ENCODE measurements at places on chromosomes 16 and 17.

DNA sequence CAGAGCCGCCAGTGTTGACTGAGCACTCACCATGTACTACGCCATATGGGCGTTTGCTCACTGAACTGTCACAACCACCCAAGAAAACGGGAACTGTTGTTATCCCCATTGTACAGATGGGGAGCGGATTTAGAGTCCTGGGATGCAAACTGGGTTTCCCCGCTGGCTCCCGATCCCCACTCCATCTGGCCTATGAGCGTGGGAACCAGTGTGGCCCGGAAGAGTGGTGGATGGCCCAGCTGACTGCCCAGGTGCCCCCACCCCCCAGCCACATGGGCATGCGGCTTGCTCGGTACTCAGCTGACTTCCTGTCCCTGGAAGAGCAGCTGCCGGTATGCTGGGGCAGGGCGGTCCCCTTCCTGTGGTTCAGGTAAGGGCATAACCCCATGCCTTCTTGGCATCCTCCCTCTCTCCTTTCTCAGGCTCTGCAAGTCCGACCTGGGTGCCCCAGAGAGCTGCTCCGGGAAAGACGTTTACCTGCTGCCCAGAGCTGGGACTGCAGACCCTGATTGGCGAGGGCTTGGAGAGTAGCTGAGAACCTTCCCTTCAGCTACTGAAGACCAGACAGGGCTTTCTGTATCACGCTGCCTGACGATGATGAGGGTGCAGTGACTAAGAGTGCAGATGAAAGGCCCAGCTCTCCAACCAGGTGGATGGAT, 16.2 kb downstream of the SOCS3 start:
- DNase-seq, result no peak

- no peak for DNase-seq
These were observed 37.1 kb downstream of the MPRIP start for GRCh38 chr17:17079336-17079735.

- no peak for DNase-seq
These were observed 117.7 kb upstream of the WSCD1 start for GRCh38 chr17:5952518-5952917.

- DNase-seq, result no peak
These were observed 610.8 kb downstream of the KCNJ18 start for GRCh38 chr17:22303096-22303495.

GRCh38 chr17:61534414-61534813, 56.6 kb downstream of the NACA2 start:
- no peak for DNase-seq

GRCh38 chr17:34997355-34997862, 17.1 kb downstream of the LIG3 start:
- DNase-seq, result no peak

DNA sequence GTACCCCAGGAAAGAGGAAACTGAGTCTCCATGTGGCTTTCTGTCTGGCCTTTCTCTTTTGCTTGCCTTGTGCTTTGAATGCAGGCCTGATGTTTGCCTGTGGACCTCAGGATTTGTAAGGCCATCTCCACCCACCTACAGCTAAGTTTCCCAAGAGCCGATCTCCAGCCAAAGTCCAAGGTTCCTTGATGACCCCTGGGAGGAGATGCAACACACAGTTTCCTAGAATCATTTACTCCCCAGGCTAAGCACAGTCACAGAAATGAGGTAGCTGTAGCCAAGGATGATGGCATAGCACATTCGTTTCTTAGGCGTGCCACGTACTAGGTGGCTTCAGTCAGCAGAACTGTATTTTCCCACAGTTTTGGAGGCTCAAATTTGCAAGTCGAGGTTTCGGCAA, 595.4 kb downstream of the MAF start:
- DNase-seq, result no peak

DNA sequence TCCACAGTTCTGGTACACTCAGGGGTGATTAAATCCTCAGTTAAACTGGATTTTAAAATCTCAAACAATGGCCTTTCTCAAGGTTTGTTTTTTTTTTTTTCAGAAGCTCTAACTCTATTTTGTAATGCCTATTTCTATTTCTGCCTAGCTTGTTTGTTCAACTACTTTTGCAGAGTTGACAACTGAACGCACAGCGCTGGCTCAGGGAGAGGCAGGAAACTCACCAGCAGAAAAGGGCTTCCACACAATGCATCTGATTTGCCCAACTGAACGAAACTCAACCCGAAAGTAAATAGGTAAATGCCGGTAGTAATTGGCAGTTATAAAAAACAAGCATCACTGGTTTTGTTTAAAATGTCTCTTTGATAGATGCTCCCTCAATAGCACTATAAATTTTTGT, 52.7 kb upstream of the CNEP1R1 start:
- DNase-seq, result no peak

GRCh38 chr16:31217136-31217530, 198 bp upstream of the PYDC1 start:
- DNase-seq, result no peak

DNA sequence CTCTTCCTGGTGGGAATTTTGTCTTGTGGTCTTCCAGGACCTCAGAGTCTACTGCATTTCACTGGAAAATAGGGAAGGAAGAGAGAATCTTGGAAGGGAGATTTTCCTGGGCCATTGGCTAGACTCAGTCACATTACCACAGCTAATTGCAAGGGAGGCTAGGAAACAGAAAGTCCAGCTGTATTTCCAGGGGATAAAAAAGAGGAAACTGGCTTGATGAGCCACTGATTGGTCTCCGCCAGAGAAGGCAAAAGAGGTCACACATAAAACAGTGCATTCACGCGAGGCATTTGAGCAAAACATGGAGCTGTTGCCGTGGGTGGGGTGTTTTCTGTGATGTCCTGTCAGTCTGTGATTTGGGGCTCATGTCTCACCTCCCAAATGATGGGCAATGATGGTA, 345.3 kb downstream of the FOXL1 start:
- no peak for DNase-seq

- DNase-seq, result no peak
These were observed 48.3 kb downstream of the UBE2G1 start for GRCh38 chr17:4318186-4318585.

DNA sequence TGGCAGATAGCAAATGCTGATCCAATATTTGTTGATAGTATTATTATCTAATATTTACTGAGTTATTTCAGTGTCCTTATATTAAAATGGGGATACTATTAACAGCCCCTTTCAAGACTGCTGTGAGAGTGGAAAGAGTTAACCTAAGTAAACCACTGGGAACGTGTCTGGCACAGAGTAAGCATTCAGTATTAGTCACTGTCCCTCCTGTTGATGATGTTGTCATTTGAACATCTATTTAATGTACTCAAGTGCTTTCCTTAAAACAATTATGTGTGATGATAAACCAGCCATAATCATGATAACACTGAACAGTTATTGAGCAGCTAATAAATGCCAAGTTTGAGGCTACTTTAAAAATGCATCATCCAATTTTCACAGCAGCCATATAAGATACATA, 135.7 kb upstream of the XYLT1 start:
- DNase-seq, result no peak

GRCh38 chr16:77960766-77961165, 61.6 kb upstream of the CLEC3A start:
- no peak for DNase-seq

DNA sequence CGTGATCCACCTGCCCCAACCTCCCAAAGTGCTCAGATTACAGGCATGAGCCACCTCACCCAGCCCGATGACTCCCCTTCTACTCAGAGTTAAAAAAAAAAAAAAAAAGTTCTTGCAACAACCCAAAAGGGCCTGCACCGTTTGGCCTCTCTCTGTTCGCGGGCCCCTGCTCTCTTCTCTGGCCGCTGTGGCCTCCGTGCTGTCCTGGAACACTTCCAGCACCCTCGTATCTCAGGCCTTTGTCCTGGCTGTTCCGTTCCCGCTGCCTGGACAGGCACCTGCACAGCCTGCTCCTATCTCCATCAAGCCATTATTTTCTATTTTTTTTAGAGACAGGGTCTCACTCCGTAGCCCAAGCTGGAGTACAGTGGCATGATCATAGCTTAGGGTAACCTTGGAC, 10.8 kb downstream of the MYO1C start:
- no peak for DNase-seq

DNA sequence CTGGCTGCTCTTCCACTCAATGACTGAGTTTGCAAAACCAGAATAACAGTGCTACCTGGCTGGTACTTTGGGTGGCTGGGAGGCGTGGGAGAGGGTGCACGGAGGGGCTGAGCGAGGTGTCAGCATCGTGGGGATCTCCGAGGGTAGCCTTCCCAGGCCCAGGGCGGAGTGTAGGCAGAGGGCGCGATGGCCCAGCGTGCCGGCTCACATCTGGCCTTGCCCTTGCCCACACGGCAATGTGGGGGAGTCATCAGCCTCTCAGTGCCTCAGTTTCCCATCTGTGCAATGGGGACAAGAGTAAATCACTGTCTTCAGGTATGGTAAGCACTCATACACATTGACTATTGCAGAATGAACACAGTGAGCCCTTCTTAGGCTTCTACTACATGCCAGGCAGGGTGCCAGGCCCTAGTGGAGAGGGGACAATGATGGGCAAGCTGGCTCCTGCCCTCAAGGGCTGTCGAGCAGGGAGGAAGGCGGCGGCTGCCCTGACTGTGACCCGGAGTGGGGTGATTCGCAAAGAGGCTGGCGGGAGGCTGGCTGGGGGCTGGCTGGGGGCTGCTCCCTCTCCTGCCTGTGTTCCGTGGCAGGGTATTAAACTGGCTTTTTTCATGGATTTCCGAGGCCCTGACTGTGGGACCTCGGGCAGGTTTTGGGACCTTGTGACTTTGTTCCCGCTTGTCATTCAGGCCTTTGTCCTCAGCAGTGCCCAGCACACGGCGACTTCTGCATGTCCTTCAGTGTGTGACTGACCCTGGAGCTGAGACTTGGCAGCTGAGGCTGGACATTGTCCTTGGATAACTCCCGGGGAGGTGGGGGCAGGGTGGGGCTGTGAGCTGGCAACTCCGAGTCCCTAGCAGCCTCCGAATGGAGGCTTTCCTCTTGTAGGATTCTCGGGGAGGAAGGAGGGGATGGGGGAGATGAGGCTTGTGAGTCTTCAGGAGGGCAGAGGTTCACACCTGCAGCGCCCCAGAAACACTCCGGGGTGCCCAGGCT, 243.1 kb downstream of the SEC14L1 start:
- no peak for DNase-seq

GRCh38 chr17:31582151-31582907, 190.9 kb downstream of the RAB11FIP4 start:
- DNase-seq, result peak; percentile 44

DNA sequence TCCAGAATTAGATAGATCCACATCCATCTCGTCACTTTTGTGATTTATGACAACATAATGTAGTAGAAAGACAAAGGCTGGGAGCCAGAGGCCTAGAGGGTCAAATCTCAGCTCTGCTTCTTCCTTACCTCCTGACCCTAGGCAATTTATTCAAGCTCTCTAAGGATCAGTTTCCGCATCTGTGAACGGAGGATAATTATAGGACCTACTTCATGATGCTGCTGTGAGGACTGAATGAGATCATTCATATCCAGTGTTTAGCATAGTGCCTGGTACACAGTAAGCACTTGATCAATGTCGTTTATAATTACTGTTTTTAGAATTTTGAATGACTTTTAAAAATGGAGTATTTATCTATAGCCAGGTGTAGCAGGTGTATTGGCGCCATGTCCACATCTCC, 128.4 kb downstream of the SHISA9 start:
- no peak for DNase-seq

DNA sequence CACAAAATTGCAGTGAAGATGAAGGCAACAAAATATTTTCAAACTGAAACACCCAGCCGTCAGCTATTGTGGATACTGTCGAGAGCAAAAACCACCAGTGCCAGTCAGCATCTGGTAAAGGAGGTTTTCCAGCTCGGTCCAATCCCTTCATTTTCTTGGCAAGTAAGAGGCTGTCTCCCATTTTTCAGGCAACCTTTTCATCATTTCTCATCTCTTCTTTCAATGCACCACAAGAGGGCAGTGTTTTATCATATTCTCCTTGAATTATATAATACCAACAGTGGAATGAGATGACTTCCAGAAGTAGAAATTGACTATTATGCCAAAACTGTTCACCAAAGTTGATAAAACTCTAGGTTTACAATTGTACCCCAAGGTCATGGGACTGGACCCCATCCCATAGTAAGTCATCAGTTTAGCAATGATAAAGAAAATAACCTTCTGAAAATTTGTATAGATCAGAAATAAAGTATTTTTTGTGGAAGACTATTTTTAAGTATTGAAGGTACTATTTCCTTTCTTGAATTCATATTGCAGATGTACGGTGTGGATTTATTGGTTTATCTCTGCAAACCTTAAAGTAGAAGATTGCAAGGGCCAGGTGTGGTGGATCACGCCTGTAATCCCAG, 16.8 kb downstream of the NQO1 start:
- no peak for DNase-seq

DNA sequence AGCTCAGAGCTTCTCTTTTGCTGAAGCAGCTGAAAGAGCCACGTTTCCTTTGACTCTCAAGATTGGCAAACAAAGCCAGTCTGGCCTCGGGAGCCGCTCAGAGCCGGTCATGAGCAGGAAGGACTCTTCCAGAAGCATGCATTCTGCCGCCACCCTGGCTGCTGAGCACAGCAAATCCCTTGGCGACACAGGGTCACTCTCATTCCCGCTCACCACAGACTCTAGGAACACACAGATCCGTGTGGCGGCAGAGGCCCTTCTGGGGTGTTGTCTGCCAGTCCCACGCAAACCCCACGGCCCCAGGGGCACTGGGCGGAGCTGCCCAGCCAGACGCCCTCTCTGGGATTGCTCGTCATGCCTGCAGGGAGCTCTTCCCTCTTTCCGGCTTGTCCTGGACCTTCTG, 157.0 kb downstream of the C16orf95 start:
- DNase-seq, result no peak

- DNase-seq, result peak; percentile 96
These were observed 27.0 kb downstream of the CDIP1 start for GRCh38 chr16:4511441-4512082.

GRCh38 chr17:75785016-75785890, 647 bp downstream of the UNK start:
- peak; percentile 95 for DNase-seq

DNA sequence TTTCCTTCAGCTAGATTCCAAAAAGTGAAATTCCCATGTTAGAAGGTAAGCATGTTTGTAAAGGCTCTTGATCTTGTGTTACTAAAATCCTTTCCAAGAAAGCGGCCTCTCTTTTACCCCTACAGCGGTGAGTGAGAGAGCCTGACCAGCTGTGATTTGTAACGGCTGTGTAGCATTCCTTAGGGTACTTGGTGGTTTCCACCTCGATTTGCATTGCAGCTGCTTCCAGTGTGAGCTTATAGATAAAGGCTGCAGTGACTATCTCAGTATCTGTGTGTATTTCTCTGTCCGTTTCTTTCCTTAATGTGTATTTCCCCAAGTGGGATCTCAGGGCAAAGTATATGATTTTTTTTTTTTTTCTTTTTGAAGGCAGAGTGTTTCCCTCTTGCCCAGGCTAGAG, 169.4 kb downstream of the SNX29 start:
- DNase-seq, result no peak

- no peak for DNase-seq
These were observed 109.9 kb downstream of the METRNL start for GRCh38 chr17:83189044-83190003.

GRCh38 chr17:80698297-80698696, 153.7 kb downstream of the RPTOR start:
- DNase-seq, result no peak

Measured in posterior cingulate gyrus (tissue), 11 donors.